ENCODE measurements at places on chromosomes 7 and 10. TPM values are rescaled to one million over a fixed set of nuclear protein-coding genes. Genes with fewer than 3 reads are reported as not detected.

GRCh38 chr7:101912716-101913110 is 95.3 kb downstream of the CUX1 start:
- ATAC-seq = no peak

DNA sequence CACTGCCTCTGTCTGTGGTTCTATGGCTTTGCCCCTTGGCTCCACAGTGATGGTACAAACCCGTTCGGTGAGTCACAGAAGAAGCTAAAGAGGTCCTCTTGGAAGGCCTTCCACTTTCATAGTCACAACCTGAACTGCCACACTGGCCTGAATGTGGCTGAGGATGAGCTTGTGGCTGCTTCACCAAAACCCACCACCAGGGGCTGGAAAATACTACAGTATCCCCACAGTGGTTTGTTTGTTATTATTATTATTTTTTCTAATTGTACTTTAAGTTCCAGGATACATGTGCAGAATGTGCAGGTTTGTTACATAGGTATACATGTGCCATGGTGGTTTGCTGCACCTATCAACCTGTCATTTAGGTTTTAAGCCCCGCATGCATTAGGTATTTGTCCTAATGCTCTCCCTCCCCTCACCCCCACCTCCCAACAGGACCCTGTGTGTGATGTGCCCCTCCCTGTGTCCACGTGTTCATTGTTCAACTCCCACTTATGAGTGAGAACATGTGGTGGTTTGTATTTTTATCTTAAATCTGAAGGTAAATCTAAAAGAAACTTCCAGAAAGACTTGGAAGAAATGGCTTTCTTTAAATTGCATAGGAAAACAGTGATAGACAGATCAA is 160.8 kb upstream of the NPSR1 start:
- no peak for ATAC-seq

GRCh38 chr7:31456646-31457368 is 57.1 kb upstream of the ITPRID1 start:
- no peak for ATAC-seq

DNA sequence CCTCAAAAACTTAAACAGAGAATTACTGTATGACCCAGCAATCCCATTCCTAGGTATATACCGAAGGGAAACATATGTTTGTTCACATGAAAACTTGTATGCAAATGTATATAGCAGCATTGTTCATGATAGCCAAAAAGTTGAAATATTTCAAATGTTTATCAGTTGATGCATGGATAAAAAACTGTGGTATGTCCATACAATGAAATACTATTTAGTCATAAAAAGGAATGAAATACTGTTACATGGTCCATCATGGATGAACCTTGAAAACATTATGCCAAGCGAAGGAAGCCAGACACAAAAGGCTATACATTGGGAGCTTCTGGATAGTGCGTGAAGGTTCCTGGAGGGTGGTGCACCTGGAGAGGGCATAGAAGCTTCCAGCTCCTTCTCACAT is 11.0 kb upstream of the TRA2A start:
- no peak for ATAC-seq

DNA sequence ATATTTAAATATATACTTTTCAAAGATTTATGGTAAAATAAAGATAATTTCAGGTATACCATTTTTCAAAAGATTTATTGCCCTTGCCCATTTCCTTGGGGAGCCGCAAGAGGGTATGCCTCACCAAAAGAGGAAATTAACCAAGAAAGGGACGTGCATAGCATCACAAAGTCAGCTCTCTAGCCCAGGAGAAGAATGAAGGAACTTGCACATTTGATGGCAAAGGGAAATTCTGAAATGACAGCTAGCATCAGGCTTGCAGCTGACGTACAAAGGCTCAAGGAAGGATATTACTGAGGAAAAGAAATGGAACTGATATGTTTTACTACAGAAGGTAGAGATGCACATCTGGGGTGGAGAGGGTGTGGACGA is 93.6 kb upstream of the RSU1 start:
- ATAC-seq = no peak

GRCh38 chr7:29924684-29925083 is 64.9 kb downstream of the SCRN1 start:
- no peak for ATAC-seq

GRCh38 chr10:9009505-9009904 is 955.0 kb downstream of the GATA3 start:
- no peak for ATAC-seq

DNA sequence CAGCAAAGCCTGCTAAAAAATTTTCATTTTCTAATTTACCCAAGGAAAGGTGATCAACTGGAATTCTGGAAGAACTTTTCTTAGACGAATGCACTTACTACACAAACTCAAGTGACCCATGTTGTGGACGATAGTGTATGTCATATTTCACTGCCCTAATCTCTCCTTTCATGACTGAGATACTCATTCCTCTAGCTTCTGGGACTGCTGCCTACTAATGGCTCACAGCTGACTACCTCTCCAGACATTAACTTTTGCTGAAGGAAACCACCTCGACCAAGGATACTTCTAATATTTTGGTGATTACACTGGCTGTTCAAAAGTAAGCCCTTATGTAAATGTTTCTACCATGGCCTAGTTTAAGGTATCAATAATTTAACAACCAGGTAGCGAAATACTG is 959.9 kb upstream of the GHITM start:
- ATAC-seq = no peak

Gene MUC12
- total RNA-seq = 0.93 TPM

Gene NODAL
- total RNA-seq = not detected

Gene ALOX5
- total RNA-seq = 4.0 TPM

Gene TMEM60
- 12.1 TPM for total RNA-seq

Gene SLC12A9
- 15.7 TPM for total RNA-seq
